ENCODE measurements at places on chromosomes 7 and 10.

- DNase-seq: no peak
Observed at GRCh38 chr10:118277871-118278270, 64.3 kb downstream of the FAM204A start.

- DNase-seq: no peak
Observed at GRCh38 chr10:133464582-133465031, 10.9 kb downstream of the SCART1 start.

DNA sequence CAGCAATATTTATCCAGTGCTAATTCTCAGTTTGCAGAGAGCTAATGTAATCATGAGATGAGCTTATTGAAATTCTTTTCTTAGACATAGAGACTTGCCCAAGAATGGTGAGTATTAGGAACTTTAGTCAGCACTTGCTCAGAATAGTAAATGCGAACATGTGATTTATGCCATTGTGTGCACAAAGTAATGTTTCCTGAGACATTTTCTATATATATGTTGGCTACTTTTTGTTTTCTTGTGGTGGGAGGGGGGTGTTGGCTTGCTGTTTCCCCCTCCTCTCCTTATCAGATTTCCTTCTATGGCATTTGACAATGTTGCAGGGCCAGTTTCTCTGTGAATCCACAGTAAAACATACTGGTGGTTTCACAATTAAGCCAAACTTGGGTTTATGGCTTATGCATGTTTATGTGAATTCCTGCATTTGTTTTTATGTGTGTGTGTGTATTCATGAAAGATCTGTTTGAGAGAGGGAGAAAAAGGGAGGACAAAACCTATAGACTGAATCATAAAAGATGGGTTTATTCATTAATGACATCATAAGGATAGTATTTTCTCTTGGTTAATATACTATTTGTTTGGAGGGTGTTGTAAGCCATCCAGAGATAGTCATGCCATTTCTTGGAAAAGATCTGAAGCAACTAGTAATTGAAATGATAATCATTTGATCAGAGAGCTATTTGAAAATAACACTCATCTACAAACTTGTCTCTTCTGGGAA is 36.3 kb downstream of the ARID5B start:
- peak; percentile 21 for DNase-seq

GRCh38 chr10:61463035-61463909 is 10.1 kb upstream of the TMEM26 start:
- DNase-seq: no peak

GRCh38 chr10:43273543-43273942 is 6.7 kb upstream of the RASGEF1A start:
- no peak for DNase-seq

DNA sequence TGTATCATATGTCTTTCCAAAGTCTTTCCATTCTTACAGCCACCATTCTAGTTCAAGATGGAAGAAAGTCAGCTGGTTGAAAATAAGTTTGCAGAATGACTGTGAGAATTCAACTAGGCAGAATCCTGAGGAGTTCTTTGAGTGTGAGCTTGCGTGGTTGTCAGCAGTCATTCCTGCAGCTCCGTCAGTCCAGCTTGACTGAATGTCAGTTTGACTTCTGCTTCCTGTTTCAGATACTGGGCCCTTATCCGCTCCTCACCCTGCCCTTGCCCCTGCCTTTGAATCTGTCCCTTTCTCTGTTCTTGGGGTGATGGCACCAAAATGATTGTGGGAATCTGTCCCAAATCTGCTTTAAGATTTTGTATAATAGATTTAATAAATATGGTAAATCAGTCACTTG is 27.8 kb downstream of the SLC26A5 start:
- peak; percentile 36 for DNase-seq

GRCh38 chr10:73625004-73625883 is 16.0 kb downstream of the MYOZ1 start:
- DNase-seq: peak; percentile 67

- DNase-seq: no peak
Observed at GRCh38 chr7:28595801-28596200, 183.5 kb downstream of the CREB5 start.

DNA sequence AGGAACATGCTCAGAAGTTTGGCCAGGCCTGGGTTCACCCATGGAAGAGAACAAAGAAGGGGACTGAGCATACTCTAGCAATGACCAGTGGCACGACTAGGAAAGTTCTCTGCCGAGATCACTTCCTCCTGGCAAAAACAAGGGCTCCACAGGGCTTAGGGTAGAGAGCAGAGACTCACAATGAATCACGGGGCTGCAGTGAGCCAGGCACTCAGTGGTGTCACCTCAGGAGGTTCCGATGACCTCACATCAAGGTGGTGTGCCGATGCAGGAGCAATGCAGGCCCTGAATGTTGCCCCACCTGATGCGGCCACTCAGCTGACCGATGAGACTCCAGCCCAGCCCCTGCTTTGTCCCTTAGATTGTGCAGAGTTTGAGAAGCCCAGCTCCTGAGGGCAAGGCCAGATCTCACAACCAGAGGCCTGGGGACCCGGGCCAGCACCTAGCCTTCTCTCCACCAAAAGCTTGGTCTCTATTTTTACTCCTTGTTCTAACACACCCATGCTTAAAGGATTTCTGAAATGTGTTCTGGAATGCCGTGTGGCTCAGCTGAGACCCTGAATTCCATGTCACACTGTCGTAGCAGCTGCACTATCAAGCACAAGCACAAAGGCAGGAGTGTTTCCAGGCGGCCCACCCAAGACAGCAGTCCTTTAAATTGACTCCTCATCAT is 60.9 kb downstream of the COBL start:
- DNase-seq: no peak

GRCh38 chr10:70552586-70552985 is 50.0 kb downstream of the PRF1 start:
- DNase-seq: no peak

DNA sequence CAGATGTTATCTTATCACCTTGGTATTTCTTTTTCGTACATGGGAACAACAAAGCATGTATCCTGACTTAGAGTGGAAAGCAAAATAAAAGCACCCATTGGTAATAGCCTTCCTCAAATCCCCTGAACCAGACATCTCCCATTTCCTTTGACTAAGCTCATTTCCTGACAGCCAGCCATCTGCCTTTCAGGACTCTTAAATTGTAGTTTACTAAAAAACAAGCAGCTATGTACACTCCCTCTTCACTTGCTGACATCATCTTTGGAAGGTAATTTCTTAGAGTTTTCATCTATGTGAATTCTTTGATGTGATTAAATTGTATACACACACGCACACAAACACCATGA is 40.7 kb downstream of the ARL4A start:
- peak; percentile 21 for DNase-seq

DNA sequence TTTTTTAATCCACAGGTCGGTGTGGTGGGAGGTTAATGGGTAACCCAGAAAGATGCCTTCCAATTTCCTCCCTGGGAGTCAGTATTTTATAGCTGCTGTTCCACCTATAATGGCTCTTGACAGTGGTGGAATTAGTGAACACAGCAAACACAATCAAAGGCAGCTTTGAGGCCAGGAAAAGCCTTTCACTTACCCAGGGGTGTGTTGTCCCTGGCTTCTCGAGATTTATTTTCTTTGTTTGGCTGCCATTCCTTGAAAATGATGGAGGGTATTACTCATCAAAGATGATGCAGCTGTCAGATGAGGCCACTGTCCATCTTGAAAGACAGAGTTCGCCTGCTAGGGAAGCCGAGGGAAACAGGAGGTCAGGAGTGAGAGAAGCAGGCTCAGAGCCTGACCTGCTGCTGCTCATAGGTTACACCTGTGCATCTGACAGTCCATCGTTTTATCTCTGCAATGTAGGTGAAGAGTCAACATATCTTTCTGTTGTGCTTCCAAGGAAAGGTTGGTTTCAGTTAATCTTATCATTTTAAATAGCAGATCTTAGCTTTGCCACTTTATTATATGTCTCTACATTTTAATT is 221.6 kb downstream of the XPNPEP1 start:
- no peak for DNase-seq

- no peak for DNase-seq
Observed at GRCh38 chr10:3588816-3589215, 196.2 kb downstream of the KLF6 start.

GRCh38 chr10:24277771-24278170 is 68.8 kb downstream of the KIAA1217 start:
- no peak for DNase-seq

- DNase-seq: peak; percentile 63
Observed at GRCh38 chr7:6350433-6351058, 78.1 kb upstream of the CYTH3 start.
